ENCODE measurements at places on chromosomes 1 and 21.

- no peak for DNase-seq
These were observed 46.6 kb upstream of the VTCN1 start for GRCh38 chr1:117257291-117257690.

DNA sequence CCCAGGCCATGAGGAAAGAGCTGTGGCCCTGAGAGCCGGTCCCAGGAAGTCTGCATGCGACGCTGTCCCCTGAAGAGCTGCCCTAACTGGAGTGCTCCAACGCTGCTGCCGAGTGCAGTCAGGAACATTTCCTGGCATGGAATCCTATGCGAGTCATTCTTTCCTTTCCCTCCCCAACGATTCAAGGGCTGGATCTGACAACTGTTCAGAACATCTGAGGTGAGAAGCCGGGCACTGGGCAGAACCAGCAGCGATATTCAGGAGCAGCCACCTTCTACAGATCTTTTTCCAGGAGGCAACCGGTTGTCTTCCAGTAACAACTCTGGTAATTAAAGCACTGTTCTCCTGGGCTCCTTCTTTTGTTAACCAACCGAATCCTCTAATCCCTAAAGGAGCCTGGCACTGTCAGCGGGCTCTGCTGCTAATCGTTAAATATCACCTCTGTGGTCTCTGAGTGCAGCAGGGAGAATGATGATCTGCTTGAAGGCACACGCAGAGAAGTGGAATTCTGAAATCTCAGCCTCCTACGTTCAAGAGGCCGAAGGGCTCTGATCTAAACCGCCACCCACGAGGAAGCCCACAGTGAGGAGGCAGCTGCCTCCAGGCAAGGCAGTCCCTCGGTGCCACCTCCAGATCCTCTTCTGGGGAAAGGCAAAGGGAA is 55.8 kb downstream of the SLC45A1 start:
- DNase-seq: no peak

GRCh38 chr1:78441921-78442320 is 48.9 kb upstream of the PTGFR start:
- no peak for DNase-seq

- no peak for DNase-seq
These were observed at the start of gene AK5 for GRCh38 chr1:77281491-77282186. Gene AK5, plus strand, starts transcription at chr1:77282019. Its CDS starts 295 bp downstream, at chr1:77282314.

DNA sequence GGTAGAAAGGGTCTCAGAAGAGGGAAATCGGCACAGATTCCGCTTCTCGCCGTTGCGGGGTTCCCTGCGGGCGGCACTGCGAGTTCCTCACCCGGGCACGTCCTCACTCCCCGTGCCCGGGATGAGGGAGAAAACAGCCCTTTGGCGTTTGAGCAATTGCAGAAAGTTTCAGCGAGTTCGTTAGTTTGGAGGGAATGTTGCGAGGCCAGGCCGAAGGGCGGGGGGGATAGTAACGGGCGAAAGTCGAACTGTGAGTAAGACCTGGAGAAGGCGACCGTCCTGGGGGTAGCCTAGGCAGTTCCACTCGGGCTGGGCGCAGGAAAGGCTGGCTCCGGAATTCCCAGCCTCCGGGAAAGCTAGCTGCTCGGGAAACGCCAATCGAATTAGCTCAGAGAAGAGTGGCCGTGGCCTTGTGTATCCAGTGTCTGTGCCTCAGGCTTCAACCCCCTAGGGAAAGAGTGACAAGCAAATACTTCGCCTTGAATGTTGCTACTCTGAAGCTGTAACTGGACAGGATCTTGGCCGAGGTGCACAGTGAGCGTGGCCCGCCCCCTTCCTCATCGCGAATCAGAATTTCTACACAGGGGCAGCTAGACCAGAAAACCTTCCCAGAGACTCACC is 787 bp downstream of the PTGFR start:
- DNase-seq: no peak

GRCh38 chr1:201302163-201303152 is 19.2 kb downstream of the PKP1 start:
- DNase-seq: no peak

GRCh38 chr21:46254208-46254975 is 25.8 kb upstream of the LSS start:
- DNase-seq: no peak

GRCh38 chr1:204199579-204199978 is 3.3 kb upstream of the KISS1 start:
- no peak for DNase-seq

DNA sequence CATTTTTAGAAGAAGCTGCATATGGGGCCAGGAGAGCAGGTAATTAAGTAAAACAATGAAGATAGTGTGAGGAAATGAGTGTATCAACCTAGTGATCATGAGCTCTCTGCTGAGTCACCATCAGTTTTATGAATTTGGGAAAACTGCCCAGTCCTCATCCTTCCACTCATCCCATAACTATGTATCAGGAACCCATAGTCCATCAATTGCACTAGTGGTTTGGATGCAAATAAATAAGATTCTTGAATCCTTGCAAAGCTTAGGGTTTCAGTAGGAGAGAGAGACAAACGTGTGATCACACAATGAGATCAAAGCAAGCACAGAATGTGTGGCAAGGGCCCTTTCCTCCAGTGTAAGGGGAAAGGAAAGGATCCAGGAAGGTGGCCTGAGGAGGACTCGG is 145.6 kb downstream of the ZZZ3 start:
- DNase-seq: no peak

GRCh38 chr1:890661-891060 is 33.1 kb upstream of the SAMD11 start:
- no peak for DNase-seq

DNA sequence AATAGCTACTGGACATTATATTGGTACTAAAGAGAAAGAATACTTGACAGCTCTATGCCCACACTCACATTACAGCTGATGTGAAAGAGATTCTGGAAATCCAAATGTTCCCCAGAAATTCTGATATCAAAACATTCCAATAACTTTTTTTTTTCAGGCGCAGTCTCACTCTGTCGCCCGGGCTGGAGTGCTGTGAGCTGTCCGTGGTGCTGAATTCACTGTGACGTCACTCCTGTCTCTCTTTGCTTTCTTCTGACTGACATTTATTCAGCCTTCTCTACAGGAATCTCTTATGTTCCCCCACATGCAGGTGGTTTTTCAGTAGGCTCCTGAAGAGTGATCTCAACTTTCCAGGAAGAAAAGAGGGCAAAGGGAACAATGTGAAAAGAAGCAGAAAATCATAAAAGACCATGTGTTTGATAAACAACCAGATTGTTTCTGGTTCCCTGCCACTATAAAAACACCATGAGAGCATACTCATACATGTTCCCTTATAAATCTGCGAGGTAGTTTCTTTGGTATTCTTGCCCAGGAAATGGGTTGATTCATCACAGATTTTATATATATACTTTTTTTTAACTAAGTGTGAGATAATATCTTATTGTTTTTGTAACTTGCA is 6.2 kb downstream of the S100A7A start:
- peak; percentile 37 for DNase-seq

- DNase-seq: no peak
These were observed 4.8 kb upstream of the TNN start for GRCh38 chr1:175062858-175063257.

DNA sequence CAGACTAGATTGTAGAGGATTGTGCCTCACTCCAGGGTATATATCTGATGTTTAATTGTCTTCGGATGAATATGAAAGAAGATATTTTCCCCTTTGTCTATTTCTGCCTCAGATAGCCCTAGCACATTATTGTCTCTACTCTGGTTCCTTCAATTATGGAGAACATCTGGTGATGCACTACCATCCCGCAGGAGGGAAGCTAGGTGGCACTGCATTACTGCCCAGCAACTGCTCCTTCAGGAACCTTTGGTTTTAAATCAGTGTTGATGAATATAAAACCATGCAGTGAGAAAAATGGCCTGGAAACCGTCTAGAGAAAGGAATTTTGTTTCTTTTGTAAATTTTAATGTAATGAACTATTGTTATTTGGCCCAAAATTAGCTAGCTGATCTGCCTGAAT is 68.5 kb downstream of the GPR88 start:
- DNase-seq: no peak

GRCh38 chr1:96233422-96233821 is 488.2 kb upstream of the PTBP2 start:
- no peak for DNase-seq

- no peak for DNase-seq
These were observed 161.0 kb downstream of the KCNK2 start for GRCh38 chr1:215243345-215244054.

GRCh38 chr1:151655371-151655770 is 43.5 kb downstream of the SNX27 start:
- no peak for DNase-seq

DNA sequence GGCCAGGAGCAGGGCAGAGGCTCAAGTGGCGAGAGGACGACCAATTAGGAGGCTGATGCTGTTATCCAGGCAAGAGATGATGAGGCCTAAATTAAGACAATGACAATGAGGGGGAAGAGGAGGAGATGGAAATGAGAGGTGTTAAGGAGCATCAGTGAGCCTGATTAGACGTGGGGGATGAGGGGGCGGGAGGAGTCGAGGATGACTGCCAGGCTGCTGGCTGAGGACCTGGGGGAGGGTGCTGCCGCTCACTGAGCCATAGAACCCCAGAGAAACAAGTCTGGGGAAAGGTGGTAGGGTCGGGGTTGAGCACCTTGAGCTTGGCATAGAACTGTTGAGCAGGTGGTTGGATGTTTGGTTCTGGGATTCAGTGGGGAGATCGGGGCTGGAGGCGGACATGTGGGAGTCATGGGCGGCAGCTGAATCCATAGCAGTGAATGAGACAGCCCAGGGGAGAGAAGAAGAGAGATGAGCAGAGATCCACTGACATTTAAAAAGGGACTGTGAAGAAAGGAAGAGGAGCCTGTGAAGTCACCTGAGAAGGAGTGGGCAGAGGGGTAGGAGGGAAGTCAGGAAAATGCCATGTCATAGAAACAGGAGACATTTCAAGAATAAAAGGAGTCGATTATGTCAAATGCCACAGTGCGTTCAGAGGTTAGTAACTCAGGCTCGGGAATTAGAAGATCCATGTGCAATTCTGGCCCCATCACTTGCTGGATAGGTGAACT is 28.5 kb downstream of the DLGAP3 start:
- no peak for DNase-seq

- no peak for DNase-seq
These were observed 2.4 kb upstream of the MFSD2A start for GRCh38 chr1:39952359-39953110.

GRCh38 chr21:15274701-15275485 is 210.1 kb upstream of the NRIP1 start:
- DNase-seq: no peak

GRCh38 chr1:161502641-161503393 is 2.4 kb upstream of the FCGR2A start:
- no peak for DNase-seq

DNA sequence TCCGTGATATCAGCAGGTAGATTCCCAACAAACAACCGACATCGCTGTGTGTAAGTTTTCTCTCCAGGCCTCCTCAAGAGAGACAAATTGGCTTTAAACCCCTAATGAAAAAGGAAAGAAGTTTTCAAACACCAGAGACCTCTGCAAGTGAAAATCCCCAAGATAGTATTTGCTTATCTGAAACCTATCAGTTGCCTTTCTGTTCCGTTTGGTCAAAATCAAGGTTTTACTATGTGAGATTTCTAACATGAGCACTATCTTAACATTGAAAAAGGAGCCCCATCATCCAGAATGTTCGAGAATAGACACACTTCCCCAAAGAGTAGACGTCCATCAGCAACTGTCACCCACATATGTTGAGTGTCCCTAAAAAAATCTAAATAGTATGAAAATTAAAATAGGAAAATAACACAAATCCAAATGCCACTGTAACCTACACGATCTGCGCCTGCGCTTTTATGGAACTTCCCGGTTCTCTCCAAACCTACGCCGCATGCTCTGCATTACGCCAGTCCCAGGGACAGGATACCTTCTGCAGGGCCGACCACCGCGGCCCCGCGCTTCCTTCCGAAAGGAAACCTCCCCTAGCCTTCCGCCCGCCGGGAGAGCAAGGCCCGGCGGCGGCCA is 1.4 kb downstream of the SFPQ start:
- DNase-seq: no peak

GRCh38 chr1:167756730-167757405 is 35.1 kb downstream of the MPZL1 start:
- DNase-seq: no peak

DNA sequence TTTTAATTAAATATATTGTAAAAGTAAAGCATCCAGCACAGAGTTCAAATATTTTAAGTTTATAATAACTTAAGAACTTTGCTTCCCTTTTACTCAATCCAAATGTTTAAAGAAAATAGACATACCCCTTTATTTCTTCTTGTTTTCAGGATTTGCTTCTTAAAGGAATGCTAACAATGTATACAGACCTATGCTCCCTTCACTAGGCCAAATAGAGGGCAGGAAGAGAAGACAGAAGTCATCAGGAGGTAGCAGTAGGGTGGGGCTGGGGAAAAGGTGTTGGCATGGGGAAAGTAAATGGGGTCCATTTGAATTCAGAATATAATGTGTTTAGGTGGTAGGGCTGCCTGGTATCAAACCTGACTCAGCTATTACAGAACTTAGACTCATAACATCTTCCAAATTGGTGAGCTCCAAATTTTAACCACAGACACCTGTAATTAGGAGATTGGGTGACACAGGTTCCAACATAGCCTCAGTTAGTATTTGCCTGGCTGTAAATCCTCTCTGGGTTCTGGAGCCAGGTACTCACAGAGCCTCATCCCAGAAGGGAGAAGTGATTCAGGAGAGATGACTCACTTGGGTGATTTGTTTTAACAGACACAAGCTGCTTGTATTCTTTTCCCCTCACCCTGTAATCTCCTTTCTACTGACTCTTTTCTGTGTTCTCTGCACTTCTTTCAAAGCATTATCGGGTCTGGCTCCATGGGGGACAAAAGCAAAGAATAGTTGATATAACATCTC is 60.1 kb upstream of the DUSP10 start:
- DNase-seq: no peak

GRCh38 chr1:50929376-50929958 is 30.6 kb downstream of the FAF1 start:
- DNase-seq: no peak

DNA sequence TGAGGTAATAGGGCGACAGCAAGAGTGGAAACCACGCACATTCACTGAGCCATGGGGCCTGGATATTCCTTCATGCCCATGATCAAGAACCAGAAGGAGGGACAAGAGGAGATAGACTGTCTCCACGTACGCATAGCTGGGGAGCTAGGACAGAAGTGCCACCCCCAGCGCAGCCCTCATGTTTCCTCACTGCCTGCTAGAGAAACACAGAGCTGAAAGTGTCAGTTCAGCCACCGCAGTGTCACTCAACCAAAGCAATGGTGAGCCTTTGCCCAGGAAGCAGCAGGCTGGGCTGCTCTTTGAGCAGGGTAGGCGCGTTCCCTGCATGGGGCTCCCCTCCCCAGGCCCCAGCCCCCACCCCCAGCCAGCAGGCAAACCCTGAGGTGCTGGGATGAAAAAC is 68.5 kb downstream of the STUM start:
- no peak for DNase-seq

- DNase-seq: no peak
These were observed 159.9 kb upstream of the NEGR1 start for GRCh38 chr1:72442262-72442661.

DNA sequence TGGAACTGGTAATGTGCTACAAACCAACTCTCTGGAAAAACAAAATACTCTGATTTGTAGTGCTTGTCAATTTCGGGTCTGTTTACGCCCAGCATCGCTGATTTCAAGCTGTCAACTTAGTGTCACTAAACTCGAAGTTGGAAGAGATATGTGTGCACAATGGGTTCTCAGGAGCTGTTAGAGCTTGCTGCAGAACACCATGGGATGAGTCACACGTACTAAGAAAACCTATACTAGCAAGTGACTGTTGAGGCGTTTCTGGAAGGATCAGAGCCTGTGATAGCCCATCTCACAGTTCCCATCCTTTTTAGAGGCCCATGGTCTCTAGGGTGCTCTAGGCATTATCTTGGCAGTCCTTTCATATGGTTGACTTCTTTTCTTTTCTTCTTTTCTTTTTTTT is 14.3 kb downstream of the GMEB1 start:
- DNase-seq: no peak

Data from urinary bladder (tissue), 4 donors.